ENCODE measurements at places on chromosomes 3 and 15.

DNA sequence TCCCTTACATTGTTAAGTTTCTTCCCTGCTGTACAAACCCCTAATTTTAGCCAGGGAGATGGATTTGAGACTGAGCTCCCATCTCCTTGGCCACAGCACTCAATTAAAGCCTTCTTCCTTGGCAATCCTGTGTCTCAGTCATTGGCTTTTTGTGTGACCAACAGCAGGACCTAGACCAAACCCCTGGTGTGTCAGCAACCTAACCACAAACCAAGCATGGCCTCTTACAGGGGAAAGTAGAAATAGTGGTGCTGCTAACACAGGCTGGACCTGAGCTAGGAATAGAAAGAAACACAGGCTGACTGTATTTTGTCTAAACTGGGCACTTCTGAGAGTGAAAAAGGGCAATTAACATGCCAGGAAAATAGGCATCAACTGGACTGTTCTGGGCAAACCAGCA lies 37.9 kb downstream of the PPCDC start:
- H3K4me1 ChIP-seq = peaks cover 25% of the 10 kb centered on the region
- H3K36me3 ChIP-seq = peaks cover 16% of the 10 kb centered on the region
- H3K4me3 ChIP-seq = no peak overlapping the region
- no peak for DNase-seq

GRCh38 chr3:139327861-139328260 lies 16.0 kb upstream of the MRPS22 start:
- no peak overlapping the region for H3K27ac ChIP-seq
- peaks cover 3% of the 10 kb centered on the region for H3K27me3 ChIP-seq
- H3K36me3 ChIP-seq = peaks cover 7% of the 10 kb centered on the region
- peaks cover 4% of the 10 kb centered on the region for H3K4me1 ChIP-seq
- DNase-seq = no peak
- no peak overlapping the region for H3K4me3 ChIP-seq

DNA sequence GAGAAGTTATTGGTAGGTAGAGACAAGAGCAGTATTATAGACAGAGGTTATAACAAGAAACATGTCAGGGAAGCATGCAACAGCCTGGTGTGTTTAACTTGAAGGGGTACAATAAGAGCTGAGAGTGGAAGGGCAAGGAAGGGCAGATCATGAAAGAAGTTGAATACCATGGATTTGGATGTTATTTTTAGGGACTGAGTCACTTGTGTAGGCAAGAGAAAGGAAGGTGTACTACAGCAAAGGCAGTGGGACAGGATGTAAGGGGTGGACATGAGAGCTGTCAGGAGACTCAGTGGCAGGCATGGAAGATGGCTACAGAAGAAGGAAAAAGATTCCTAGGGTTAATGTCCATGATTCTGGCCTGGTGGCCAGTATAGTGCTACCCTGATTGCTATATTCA lies 66.4 kb downstream of the TFG start:
- H3K4me1 ChIP-seq = no peaks in the 10 kb centered on the region
- H3K36me3 ChIP-seq = no peaks in the 10 kb centered on the region
- H3K4me3 ChIP-seq = no peak overlapping the region
- H3K27me3 ChIP-seq = peaks cover 5% of the 10 kb centered on the region

- H3K4me1 ChIP-seq = no peaks in the 10 kb centered on the region
- H3K27me3 ChIP-seq = no peaks in the 10 kb centered on the region
- H3K36me3 ChIP-seq = no peaks in the 10 kb centered on the region
- no peak overlapping the region for H3K4me3 ChIP-seq
- no peak overlapping the region for H3K27ac ChIP-seq
- no peak for DNase-seq
Observed at GRCh38 chr3:95350049-95350448, 1287.2 kb downstream of the NSUN3 start.

DNA sequence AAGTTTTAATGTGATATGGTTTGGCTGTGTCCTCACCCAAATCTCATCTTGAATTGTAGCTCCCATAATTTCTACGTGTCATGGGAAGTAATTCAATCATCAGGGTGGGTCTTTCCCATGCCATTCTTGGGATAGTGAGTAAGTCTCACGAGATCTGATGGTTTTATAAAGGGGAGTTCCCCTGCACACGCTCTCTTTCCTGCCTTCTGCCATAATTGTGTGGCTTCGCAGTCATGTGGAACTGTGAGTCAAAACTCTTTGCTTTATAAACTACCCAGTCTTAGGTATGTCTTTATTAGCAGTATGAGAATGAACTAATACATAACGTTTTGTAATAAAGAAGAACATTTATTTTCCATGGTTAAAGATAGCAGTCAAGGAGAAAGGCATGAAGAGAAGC lies 39.2 kb upstream of the GOLIM4 start:
- no peaks in the 10 kb centered on the region for H3K4me1 ChIP-seq
- H3K27me3 ChIP-seq = peaks cover 3% of the 10 kb centered on the region
- H3K36me3 ChIP-seq = no peaks in the 10 kb centered on the region

DNA sequence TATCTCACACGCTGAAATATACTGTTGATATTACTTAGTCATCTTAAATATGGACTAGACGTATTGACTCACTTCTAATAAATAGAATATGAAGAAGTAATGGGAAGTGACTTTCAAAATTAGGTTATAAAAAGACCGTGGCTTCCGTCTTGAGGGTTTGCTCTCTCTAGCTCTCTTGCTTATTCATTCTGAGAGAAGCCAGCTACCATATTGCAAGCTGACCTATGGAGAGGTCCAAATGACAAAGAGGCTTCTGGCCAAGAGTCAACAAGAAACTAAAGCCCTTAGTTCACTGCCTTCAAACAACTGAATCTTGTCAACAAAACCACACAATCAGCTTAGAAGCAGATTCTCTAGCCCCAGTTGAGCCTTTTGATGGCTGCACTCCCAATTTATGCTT lies 46.1 kb downstream of the SLC9C1 start:
- DNase-seq = no peak
- H3K36me3 ChIP-seq = peaks cover 4% of the 10 kb centered on the region
- H3K4me1 ChIP-seq = no peaks in the 10 kb centered on the region
- H3K27ac ChIP-seq = no peak overlapping the region
- no peak overlapping the region for H3K4me3 ChIP-seq
- no peaks in the 10 kb centered on the region for H3K27me3 ChIP-seq

DNA sequence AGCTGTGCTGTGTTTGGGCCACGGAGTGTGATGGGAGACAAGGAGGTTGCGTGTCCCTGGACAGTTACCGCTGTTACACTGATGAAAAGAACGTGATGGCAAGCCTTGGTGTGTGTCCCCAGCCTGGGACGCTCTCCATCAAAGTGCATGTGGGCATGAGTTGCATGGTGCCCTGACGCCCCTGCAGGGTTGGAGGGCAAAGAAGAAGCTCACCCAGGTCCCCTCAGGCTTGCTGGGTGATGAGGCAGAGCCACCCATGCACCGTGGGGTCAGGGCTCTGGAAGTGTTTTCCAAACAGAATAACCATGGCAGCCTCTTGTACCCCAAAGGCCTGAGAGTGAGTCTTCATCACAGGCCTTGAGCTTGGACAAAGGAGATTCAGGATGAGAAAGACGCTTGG lies 189.2 kb downstream of the ATP10A start:
- peaks cover 17% of the 10 kb centered on the region for H3K4me1 ChIP-seq
- no peak for DNase-seq
- H3K27me3 ChIP-seq = peaks cover 7% of the 10 kb centered on the region
- H3K4me3 ChIP-seq = no peak overlapping the region

DNA sequence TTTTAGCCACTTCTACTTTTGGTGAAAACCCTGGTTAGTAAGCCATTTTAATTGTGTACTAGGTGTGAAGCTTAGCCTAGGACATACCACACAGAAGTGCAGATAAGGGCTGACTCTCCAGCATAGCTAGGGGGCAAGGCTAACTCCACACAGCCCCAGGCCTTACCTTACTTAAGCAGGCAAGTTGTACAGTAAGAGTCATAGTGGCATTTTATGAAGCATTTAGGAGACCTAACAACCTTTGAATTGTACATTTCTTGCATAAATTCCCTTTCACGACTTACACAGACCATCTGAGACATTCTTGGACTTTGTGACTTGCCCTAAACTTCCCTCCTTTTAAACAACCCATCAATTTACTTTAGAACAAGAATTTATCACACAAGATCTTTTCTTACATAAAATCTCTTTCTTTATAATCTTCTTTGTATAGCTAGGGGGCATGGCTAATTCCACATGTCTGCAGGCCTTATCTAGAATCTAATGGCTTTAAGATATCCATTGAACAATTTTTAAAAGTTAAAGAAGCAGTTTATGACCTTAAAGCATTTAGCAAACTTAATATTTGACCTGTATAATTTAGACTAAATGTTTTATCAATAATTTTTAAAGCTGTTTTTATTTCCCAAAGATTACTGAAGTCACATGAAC lies 18.7 kb upstream of the SKIL start:
- H3K27ac ChIP-seq = no peak overlapping the region
- H3K4me1 ChIP-seq = no peaks in the 10 kb centered on the region
- peak overlapping the region; percentile 16 for H3K4me3 ChIP-seq
- H3K36me3 ChIP-seq = peaks cover 5% of the 10 kb centered on the region
- DNase-seq = no peak
- no peaks in the 10 kb centered on the region for H3K27me3 ChIP-seq

- H3K36me3 ChIP-seq = no peaks in the 10 kb centered on the region
- peak overlapping the region; percentile 57 for H3K27ac ChIP-seq
- H3K4me1 ChIP-seq = peaks cover 29% of the 10 kb centered on the region
- H3K27me3 ChIP-seq = no peaks in the 10 kb centered on the region
- H3K4me3 ChIP-seq = no peak overlapping the region
Observed at GRCh38 chr15:99123713-99124451, 19.0 kb downstream of the SYNM start.

DNA sequence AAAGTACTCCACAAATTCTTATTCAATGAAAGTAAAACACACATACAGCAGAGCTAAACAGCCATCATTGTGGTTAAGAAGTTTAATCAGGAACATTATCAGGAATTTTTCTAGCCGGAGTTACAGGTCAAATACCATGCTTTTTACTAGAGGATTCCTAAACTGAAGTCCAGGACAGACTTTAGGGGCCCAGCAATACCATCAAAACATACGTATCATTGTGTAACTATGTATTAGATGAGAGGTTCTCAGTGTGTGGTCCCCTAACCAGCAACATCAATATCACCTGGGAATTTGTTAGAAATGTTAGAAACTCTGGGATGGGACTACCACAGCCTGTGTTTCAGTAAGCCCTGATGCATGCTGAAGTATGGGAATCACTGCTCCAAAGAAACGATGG lies 404.2 kb upstream of the IL12A start:
- no peak overlapping the region for H3K27ac ChIP-seq
- H3K4me1 ChIP-seq = peaks cover 8% of the 10 kb centered on the region
- peaks cover 1% of the 10 kb centered on the region for H3K27me3 ChIP-seq

- no peak overlapping the region for H3K27ac ChIP-seq
- H3K36me3 ChIP-seq = peaks cover 16% of the 10 kb centered on the region
- H3K4me1 ChIP-seq = peaks cover 5% of the 10 kb centered on the region
- no peak for DNase-seq
- peaks cover 6% of the 10 kb centered on the region for H3K27me3 ChIP-seq
Observed at GRCh38 chr15:74799255-74799855, 13.3 kb upstream of the LMAN1L start.

GRCh38 chr3:15159501-15160136 lies 46.4 kb upstream of the CAPN7 start:
- DNase-seq = no peak
- H3K4me1 ChIP-seq = peaks cover 9% of the 10 kb centered on the region
- no peak overlapping the region for H3K27ac ChIP-seq
- peaks cover 7% of the 10 kb centered on the region for H3K36me3 ChIP-seq
- H3K27me3 ChIP-seq = peaks cover 1% of the 10 kb centered on the region
- H3K4me3 ChIP-seq = no peak overlapping the region

GRCh38 chr3:11611341-11611799 lies 32.3 kb downstream of the VGLL4 start:
- peaks cover 8% of the 10 kb centered on the region for H3K27me3 ChIP-seq
- H3K4me1 ChIP-seq = peaks cover 77% of the 10 kb centered on the region
- DNase-seq = no peak
- H3K4me3 ChIP-seq = peak overlapping the region; percentile 8
- H3K36me3 ChIP-seq = peaks cover 11% of the 10 kb centered on the region

GRCh38 chr3:43077707-43078106 lies 28.2 kb downstream of the POMGNT2 start:
- DNase-seq = no peak
- H3K4me1 ChIP-seq = no peaks in the 10 kb centered on the region
- no peak overlapping the region for H3K27ac ChIP-seq

- no peak for DNase-seq
- peaks cover 4% of the 10 kb centered on the region for H3K36me3 ChIP-seq
- H3K27me3 ChIP-seq = peaks cover 17% of the 10 kb centered on the region
- H3K4me1 ChIP-seq = peaks cover 30% of the 10 kb centered on the region
Observed at GRCh38 chr15:68821190-68821840, 620 bp upstream of the ANP32A start.

DNA sequence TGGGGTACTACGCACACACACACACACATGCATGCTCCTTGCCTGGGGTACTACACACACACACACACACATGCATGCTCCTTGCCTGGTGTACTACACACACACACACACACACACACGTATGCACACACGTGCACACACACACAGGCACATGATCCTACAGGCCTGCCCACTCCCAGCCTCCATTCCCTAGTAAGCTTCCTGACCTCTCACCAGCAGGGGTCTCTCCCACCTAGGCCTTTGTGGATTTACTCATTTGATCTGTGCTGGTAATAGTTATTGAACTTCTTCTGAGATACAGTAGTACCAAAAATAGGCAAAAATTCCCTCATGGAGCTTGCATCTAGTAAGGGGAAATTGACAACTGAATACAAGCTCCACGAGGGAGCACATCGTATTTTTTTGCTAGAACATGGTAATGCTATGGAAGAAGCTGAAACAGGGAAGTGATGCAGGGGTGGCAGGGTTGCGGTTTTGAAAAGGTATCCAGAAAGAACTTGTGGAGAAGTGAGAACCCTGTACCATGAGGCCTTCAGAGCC lies 19.1 kb downstream of the TTC21A start:
- H3K27ac ChIP-seq = no peak overlapping the region
- DNase-seq = peak; percentile 55
- H3K27me3 ChIP-seq = peaks cover 6% of the 10 kb centered on the region
- H3K4me3 ChIP-seq = peak overlapping the region; percentile 52
- peaks cover 29% of the 10 kb centered on the region for H3K36me3 ChIP-seq

- no peak for DNase-seq
- H3K27me3 ChIP-seq = peaks cover 1% of the 10 kb centered on the region
- H3K4me3 ChIP-seq = no peak overlapping the region
- peaks cover 23% of the 10 kb centered on the region for H3K4me1 ChIP-seq
- peaks cover 50% of the 10 kb centered on the region for H3K36me3 ChIP-seq
- no peak overlapping the region for H3K27ac ChIP-seq
Observed at GRCh38 chr3:186790261-186790981, 7.0 kb downstream of the EIF4A2 start.

DNA sequence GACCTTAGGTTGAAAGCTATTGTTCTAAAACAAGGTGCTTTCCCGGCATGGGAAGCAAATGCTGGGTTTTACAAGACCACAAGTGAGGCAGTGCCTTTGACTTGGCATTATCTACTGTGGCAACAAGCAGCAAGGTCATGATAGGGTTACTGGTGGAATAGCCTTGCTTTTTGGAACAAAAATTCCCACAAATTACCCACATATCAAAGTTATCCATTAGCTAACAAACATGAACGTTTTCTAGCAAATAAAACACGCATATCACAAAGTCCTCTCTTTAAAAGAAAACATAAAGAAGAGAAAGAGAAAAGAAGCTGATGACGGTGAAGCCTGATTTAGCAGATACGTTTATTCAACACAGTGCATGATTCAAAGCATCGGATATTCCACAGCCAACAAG lies 57.6 kb downstream of the SETMAR start:
- no peaks in the 10 kb centered on the region for H3K27me3 ChIP-seq
- H3K4me1 ChIP-seq = peaks cover 4% of the 10 kb centered on the region
- H3K36me3 ChIP-seq = peaks cover 5% of the 10 kb centered on the region
- no peak overlapping the region for H3K4me3 ChIP-seq
- DNase-seq = no peak
